Bronchial epithelial cell (primary cell): ENCODE measurements at places on chromosomes 1 and 21. TPM values are rescaled to one million over a fixed set of nuclear protein-coding genes. Genes with fewer than 3 reads are reported as not detected.

PCP4 gene
- total RNA-seq = not detected in 2 replicates

KCNJ6 gene
- not detected in 2 replicates for total RNA-seq

RABGAP1L gene
- 34.1 and 37.4 TPM in 2 replicates for total RNA-seq

GTF2B gene
- total RNA-seq = 38.0 and 40.8 TPM in 2 replicates

CRYBG2 gene
- 19.5 and 67.7 TPM in 2 replicates for total RNA-seq

AQP10 gene
- 0.13 TPM in 1 of 2 replicates, not detected in the other for total RNA-seq

MROH9 gene
- not detected in 2 replicates for total RNA-seq

FMO1 gene
- not detected in 2 replicates for total RNA-seq

PRELP gene
- total RNA-seq = not detected in 2 replicates

GRCh38 chr1:111199881-111200801 is at the start of gene DENND2D:
TSS of gene DENND2D (minus strand) at chr1:111200646. CDS start at chr1:111200459, 187 bp downstream.
- no peak for DNase-seq

DNA sequence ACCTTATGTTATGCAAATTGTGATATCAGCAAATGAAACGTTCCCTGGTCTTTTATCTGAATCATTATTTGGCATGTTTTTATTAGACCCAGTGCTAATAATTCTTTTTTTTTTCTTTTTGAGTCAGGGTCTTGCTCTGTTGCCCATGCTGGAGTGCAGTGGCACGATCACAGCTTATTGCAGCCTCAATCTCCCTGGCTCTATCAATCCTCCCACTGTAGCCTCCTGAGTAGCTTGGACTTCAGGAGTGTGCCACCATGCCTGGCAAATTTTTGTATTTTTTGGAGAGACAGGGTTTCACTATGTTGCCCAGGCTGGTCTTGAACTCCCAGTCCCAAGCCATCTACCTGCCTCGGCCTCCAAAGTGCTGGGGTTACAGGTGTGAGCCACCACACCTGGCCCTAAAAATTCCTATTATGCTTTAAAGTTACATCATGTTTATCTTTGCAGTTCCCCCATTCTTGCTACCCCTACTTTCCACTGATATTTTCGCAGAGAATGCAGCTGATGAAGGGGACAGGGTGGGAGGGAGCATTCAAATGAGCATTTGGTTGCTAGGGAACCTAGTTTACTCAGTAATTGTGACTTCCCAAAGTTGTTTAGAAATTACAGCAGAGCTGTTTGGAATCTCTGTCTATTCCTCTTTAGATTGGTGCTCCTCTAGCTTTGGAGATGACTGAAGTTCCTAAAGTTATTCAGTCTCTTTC is 18.4 kb downstream of the C1orf21 start:
- no peak for DNase-seq

- no peak for DNase-seq
Measured at GRCh38 chr1:36303244-36303643, 2.9 kb upstream of the SH3D21 start.

GRCh38 chr1:47650205-47650604 is 212.4 kb downstream of the FOXD2 start:
- peak; percentile 99 for DNase-seq

GRCh38 chr1:53395671-53396215 is 63.5 kb upstream of the DMRTB1 start:
- no peak for DNase-seq

GRCh38 chr1:84255582-84255981 is 45.9 kb upstream of the SAMD13 start:
- no peak for DNase-seq

- DNase-seq = peak; percentile 56
Measured at GRCh38 chr1:212062832-212063438, 27.4 kb downstream of the DTL start.

DNA sequence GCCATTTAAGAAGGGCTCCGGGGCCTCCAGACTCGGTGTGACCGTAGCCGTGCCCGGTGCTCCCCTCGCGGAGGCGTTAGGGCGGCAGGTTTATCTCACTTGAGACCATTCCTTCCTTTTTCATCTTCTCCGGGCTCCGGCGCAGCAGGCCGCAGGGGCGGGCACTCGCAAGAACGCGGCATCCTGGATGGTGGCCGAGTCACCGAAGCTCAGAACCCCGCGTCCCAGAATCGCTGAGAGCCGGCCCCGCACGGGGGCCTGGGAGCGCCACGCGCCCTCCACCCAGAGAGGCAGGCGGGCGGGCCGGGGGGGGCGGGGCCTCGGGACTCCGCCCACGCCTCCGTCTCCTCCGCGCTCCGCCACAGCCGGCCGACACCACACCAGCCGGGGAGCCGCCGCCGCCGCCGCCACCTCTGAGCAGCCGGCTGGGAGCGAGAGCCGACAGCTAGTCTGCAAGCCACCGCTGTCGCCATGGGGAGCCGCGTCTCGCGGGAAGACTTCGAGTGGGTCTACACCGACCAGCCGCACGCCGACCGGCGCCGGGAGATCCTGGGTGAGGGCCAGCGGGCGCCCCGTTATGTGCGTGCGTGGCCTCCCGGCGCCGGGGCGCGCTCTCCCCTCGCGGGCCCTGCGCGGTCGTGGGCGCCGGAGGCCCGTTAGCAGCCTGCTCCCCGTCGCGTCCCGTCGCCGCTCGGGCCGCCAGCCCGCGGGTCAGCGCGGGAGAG is at the start of gene DEGS1:
Gene DEGS1, plus strand, starts transcription at position 375 of the 725 bp plus-strand sequence. Its CDS starts 97 bp downstream, at position 472.
- peak; percentile 48 for DNase-seq

DNA sequence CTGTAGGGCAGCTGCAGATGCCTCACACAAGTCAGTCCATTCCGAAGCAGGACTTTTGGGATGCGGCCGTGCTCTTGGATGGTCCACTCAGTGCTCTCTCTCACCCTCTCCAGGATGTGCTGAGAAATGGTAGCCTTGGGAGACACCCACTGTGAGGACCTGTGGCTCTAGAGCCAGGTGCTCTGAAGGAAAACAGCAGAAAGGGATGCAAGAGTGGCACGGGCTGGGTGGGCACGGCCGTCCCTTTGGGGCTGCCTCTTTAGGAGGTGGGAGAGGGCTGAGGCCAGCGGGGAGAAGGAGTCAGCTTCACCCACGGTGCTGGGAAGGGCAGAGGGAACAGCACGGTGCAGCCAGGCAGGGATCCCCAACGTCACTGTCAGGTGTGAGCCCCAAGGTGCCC is 106.1 kb downstream of the RIPK4 start:
- no peak for DNase-seq

GRCh38 chr1:162587347-162587746 is 25.8 kb downstream of the UAP1 start:
- no peak for DNase-seq

DNA sequence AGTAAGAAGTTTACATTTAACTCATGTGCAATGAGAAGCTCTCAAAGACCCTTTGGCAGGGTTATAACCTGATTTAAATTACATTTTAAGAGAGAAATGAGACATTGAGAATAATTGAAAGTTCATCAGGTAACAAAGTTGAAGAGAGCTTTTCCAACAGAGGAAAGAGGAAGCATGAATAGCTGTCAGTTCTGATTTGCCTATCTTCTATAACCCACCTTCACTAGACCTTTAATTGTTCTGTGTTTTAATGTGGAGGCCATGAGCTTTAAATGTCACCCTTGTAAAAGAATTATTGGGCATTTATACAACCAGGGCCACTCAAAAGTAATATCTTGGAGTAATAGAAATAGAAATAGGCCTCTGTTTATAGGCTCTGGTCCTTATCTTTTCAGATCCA is 9.3 kb upstream of the FCRL1 start:
- no peak for DNase-seq

- DNase-seq = peak; percentile 12
Measured at GRCh38 chr1:206739411-206740076, 31.0 kb upstream of the IL19 start.

GRCh38 chr1:28112388-28113241 is 24.2 kb upstream of the EYA3 start:
- DNase-seq = peak; percentile 55

- no peak for DNase-seq
Measured at GRCh38 chr1:76247261-76247852, 172.8 kb downstream of the ST6GALNAC3 start.

DNA sequence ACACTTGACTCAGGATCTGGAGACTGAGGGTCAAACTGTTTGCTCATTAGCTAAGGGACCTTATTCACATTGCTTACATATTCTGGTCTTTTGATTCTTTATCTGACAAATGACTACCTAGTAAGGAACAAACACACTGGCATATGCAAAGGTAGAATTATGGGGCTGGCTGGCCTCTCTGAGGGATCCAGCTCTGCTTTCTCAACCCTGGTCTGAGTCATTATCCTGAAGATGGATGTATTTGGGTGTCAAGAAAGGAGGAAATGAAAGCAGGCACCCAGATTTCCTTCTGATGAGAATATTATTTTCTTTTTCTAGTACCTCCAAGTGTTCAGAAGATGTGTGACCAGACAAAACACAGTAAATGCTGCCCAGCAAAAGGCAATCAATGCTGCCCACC is 6.0 kb downstream of the SMCP start:
- peak; percentile 57 for DNase-seq

DNA sequence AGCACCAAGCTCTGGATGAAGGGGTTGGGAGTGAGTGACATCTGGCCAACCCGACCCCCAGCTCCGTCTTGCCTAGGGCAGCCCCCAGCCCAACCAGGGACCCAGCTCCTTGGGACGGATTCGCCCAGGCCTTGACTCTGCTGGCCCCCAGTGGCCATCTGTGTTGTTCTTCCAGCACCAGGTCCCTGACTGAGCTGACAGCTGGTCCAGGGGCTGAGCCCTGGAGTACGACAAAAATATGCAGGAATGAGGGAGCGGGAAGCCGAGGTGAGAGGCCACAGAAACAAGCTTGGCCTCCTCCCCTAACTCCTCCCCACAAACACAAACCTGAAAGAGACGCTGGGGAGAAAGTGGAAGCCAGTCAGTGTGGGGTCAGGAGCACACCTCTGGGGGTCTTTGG is 55.0 kb upstream of the PAX7 start:
- peak; percentile 8 for DNase-seq

DNA sequence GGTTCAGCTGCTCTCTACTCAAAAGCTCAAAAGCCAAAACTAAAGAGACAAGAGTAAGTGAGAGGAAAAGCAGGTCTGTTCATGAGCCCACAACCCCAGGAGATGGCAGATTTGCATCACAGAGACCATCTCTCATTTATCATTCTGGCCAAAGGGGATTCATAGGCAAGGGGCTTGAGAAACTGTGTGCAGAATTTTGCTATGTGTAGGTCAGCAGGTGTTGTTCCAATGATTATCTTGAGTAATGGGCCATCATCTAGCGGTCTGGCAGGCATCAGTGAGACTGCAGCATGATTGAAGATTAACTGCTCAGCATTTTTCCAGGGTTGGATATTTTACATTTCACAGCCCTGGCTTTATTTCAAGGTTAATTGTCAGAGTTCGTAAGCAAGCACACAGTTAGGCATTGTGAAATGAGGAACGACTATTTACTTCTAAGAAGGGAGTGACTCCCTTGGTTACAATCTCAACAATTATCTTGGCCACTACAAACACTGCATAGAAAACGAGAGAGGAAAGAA is 1204.6 kb upstream of the TMPRSS15 start:
- DNase-seq = no peak

DNA sequence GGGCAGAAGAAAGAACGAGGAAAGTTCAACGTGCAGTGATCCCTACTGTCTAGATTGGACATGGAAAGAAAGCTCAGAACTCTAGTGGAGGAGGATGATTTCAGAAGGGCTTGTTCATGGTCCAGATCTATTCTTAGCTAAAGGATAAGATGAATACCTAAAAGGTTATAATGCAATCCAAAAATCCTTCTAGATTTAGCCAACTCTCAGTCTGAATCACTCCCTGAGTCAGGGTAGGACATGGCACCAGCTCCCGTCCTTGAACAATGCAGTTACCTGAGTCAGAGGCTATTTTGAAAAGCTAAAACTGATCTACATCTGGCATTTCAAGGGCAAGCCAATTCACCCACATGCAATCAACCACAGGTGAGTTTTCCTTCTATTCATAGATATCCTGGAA is 38.8 kb upstream of the HIVEP3 start:
- DNase-seq = peak; percentile 96

DNA sequence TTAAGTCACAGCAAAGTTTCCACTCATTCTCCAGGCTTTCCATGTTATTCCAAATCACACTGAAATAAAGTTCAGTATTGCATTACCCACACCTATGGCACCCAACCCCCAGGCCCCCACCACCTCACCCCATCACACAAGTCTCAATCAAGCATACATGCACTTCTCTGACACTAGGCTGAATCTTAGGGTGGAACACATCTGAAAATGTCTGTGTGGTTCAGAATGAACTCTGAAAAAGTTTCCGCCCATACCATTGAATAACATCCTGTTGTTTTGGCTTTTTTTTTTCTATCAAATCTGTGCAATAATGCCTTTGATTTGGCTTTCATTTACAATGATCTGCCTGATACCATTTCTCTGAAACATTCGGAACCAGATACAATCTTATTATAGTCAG is 25.8 kb upstream of the LRRC8C start:
- DNase-seq = no peak

DNA sequence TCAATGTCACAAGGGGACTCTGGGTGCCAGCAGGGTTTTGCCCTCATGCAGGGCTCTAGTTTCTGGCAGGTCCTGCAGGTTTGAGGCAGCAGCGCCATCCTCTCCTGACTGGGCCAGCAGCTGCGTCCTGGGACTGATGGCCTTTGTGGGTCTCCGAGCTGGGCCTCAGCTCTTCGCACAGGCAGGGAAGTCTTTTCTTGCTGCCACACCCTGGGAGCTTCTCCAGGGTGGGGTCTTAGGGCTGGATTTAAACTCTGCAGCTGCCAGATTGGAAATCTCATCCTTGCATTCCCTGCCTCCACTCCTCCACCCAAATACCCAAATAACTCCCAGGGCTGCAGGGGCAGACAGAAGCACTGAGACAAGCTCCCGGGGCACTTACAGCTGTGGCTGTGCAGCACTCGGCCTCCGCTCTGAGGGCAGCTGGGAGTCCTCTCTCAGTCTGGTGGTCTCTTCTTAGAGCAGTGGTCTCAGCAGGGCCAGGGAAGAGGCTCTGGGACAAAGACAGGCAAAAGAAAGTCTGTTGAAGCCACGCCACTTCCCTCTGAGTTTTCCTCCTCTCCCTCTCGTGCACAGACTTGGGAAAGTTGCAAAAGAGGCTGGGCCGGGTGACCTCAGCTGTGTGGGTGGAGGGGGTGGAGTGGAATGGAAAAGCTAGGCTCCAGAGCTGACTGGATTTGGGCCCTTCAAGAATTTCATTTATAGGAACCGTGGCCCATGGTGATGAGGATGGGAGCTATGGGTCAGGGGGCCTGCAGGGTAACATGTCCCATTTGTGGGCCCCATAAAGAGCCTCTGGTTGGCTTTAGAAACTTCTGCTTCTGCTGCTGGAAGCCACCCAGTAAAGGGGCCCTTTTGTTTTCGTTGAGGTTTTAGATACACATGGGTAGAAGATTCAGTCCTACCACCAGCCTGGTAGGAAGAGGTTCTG is at the start of gene RAB7B:
Gene RAB7B, minus strand, starts transcription at position 525 of the 931 bp plus-strand sequence. CDS start 9,260 bp downstream, outside the sequence.
- DNase-seq = peak; percentile 81

DNA sequence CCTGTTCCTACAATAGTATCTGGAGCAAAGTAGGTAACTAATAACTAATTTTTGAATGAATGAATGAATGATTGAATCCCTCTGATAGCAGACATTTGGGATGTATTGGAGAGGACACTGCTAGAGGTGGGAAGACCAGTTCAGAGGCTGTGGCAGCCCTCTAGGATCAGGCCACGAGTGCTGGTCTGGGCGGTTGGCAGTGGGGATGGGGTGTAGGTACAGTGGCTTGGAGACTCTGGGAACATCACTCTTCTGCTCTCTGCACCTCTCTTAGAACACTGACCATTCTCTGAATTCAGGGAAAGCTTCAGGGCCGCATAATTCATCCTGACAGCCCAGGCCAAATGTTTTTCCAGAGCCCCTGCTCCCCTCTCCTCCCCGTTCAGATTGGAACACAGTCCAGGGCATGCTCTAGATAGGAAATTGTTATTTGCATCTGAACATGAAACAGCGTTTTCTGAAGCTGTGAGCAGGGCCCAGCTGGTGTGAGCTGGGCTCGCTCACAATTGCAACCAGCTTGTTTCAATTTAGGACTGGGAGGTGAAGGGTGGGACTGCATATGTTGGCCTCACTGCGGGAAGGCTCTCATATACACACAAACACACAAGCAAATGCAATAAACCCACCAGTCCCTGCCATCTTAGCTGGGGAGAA is 253.1 kb upstream of the USP24 start:
- DNase-seq = no peak
